ENCODE measurements at places on chromosomes 5 and 9.

DNA sequence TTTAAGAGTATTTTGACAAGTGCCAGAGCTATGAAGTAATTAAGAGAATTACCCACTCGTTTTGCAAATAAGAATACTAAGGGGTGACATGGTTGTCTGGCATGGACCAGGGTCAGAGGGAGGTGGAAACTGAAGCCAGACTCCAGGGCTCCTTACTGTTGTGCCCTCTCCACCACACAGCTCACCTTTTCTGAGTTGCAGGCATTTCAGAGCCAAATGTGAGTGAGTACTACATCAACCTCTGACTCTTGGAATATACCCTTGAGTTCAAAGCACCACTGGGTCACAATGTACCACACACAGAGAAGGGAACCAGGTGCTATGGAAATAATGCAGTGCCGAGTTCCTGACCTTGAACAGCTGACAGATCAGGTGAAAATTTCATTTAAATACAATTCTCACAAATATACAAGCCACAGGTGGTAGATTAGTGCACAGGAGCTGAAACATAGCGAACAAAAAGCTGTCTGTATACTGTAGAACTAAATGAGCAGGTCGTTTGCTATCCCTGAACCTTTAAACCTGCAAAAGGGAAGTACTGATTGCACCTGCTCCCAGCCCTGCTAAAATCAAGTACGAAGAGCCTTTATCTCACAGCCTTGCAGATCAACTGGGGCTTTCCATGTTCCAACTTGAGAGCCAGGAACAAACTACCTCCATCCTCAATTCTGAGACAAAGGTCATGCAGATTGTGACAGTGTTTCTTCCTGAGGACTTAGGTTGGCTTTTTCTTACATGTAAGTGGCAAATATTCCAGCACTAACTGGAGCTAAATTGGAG is 57.0 kb downstream of the GOLM1 start:
- DNase-seq = no peak

- DNase-seq = peak; percentile 57
Measured at GRCh38 chr9:98118640-98119601, at the start of gene TRIM14. TSS of gene TRIM14 (minus strand) at chr9:98119222. CDS start at chr9:98119188, 34 bp downstream.

DNA sequence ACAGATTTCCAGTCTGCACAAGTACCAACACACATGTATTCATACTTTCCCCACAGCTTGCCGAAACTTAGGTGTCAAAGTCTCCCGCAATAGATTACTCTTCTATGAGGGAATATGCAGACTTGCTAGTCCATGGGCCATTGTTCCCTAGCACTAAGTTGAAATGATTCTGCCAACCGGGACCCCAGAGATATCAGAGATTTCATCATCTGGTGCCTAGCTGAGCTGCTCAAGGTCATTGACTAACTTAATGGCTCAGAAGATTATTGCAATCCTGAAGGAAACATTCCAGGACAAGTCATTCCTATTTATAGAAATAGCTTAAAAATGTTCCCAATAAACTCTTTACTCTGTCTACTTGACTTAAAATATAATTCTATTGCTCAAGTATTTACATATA is 202.6 kb downstream of the PIK3R1 start:
- DNase-seq = no peak

DNA sequence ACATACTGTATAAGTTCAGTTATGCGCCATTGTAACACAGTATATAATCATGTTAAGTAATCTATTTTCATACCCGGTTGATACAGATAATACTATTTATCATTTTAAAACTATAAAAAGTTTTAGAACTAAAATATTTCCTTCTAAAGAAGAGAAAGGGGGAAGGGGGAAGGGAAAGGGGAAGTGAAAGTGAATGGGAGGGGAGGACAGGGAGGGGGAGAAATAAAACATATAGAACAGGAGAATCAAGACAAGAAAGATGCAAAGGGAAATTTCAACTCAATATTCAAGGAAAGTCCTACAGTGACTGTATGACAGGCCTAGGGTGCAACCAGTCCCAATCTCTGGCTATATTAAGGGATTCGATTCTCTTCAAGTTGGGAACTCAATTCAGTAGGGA is 1278.8 kb downstream of the MAT2B start:
- DNase-seq = no peak

GRCh38 chr9:96164268-96164683 is 137.7 kb downstream of the HSD17B3 start:
- DNase-seq = no peak

DNA sequence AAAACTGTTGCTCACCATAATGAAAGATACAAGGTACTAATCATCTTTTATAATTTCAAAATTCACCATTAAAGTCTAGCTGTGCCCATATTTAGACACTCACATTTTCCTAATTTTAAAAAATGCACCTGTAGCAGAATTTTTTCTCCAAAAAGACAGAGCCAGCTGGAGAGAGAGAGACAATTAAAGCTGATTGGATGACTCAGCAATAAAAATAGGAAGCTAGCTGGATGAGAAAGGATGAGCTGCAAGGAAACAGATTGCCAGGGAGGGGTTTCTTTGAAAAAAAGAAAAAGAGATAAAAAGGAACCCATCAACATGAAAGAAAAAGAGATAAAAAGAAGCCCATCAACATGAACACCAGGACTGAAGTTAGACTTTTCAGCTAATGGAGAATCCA is 73.8 kb downstream of the HCN1 start:
- DNase-seq = no peak

DNA sequence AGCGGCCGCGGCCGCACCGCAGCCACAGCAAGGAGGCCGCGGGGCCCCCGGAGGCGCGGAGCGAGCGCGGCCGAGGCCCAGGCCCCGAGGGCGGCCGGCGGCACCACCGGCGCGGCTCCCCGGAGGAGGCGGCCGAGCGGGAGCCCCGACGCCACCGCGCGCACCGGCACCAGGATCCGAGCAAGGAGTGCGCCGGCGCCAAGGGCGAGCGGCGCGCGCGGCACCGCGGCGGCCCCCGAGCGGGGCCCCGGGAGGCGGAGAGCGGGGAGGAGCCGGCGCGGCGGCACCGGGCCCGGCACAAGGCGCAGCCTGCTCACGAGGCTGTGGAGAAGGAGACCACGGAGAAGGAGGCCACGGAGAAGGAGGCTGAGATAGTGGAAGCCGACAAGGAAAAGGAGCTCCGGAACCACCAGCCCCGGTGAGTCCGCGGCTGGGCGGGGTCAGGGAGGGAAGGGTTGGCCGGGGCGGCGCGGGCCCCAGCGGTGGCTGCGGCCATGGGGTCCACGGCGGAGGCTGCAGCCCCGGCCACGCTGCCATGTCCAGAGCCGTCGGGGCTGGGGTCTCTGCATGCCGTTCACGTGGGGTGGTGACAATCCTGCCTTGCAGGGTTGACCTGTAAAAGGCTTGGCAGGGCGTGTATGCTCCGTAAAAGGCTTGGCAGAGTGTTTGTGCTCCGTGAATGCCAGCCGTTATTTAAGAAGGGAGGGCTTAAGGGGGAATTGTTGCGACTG is 146.0 kb downstream of the CACNA1B start:
- no peak for DNase-seq

- peak; percentile 18 for DNase-seq
Measured at GRCh38 chr9:37953775-37954437, 50.0 kb upstream of the SLC25A51 start.

- no peak for DNase-seq
Measured at GRCh38 chr5:172548311-172548731, 92.7 kb upstream of the NEURL1B start.

- no peak for DNase-seq
Measured at GRCh38 chr5:172859966-172860365, 25.9 kb downstream of the ERGIC1 start.

DNA sequence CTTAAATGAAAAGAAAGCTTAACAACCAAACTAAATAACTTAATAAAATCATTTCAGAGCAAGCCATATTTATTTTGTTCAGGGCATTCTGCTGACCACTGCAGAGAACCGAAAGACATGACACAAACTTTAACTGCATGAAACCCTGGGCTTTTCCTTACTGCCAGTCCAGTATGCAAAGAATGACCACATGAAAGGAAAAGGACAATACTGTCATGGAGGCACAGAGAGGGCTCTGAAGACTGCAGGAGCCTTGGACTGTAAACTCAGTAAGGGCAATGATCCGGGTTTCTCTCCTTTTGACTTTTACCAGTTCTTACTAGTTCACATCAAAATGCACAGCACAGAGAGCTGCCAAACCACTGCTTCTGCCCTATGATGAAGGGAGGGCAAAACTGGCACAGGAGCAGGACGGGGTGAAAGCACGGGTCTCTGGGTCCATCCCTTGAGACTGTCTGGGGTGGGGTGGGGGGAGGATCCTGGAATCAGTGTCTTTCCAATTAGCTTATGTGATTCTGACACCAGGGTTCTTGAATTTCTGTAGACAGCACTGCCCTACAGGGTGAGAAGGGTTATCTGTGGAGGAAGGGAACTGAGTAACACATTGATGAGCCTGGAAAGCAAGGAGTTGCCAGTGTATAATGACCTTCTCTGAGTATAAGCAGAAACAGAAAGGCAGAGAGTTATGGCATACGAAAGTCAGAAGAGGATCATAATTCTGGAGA is 44.7 kb downstream of the RNF130 start:
- no peak for DNase-seq

Data from CD4-positive, alpha-beta T cell treated with Interleukin-17A for 1 hour (primary cell).